ENCODE measurements at places on chromosomes 5 and 9. TPM values are rescaled to one million over a fixed set of nuclear protein-coding genes. Genes with fewer than 3 reads are reported as not detected.

FABP6 gene
- not detected for total RNA-seq

FAM153A gene
- 127 TPM for total RNA-seq

FAM78A gene
- total RNA-seq = 50.2 TPM

DDX4 gene
- 0.26 TPM for total RNA-seq

DND1 gene
- 3.0 TPM for total RNA-seq

NOTCH1 gene
- 63.8 TPM for total RNA-seq

PCDHA11 gene
- not detected for total RNA-seq

NR2F1-AS1 gene
- total RNA-seq = not detected

GALNT12 gene
- 4.1 TPM for total RNA-seq

TIMD4 gene
- 0.67 TPM for total RNA-seq

FBXL7 gene
- total RNA-seq = not detected

SPINK4 gene
- not detected for total RNA-seq

MEIKIN gene
- total RNA-seq = not detected
